ENCODE measurements at places on chromosomes 7 and 10. TPM values are rescaled to one million over a fixed set of nuclear protein-coding genes. Genes with fewer than 3 reads are reported as not detected.

DNA sequence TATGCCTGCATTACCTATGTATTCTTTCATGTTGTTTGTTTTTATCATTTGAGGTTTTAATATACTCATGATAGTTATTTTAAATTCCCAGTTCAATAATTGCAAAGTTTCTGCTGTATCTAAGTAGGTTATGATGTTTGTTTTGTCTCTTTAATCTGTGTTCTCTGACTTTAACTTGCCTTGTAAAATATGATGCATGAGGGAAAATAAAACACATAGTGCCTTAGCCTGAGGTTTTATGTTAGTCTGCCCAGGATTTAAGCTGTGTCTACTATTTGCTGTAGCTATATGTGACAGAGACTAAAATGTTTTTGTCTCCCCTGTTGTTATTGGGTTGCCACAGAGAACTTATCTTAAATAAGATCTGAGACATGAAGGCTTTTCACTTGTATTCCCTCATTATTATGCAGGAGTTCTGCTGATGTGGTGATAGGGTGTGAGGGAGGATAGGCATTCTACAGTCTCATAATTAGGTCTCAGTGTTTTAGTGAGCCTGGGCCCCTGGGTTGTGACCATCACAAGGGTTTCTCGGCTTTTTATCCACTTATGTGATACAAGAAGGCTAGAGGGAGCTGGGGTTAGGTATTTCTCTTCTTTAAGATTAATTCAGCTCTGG lies 582.5 kb downstream of the CNTNAP2 start:
- no peak for DNase-seq
- H3K27ac ChIP-seq, result no peak overlapping the region
- no peaks in the 10 kb centered on the region for H3K4me1 ChIP-seq
- H3K4me3 ChIP-seq, result no peak overlapping the region

- no peaks in the 10 kb centered on the region for H3K27me3 ChIP-seq
- H3K36me3 ChIP-seq, result no peaks in the 10 kb centered on the region
- H3K4me3 ChIP-seq, result no peak overlapping the region
These were observed 12.5 kb downstream of the RNF133 start for GRCh38 chr7:122686360-122686878.

TOMM7 gene
- total RNA-seq, result 390 TPM

SLC39A12 gene
- total RNA-seq, result not detected

EXOC4 gene
- total RNA-seq, result 73.1 TPM

DHX32 gene
- total RNA-seq, result 19.1 TPM

GRCh38 chr7:128933180-128933891 lies 4.4 kb upstream of the IRF5 start:
- peak overlapping the region; percentile 81 for H3K27ac ChIP-seq
- H3K27me3 ChIP-seq, result peaks cover 24% of the 10 kb centered on the region
- peaks cover 2% of the 10 kb centered on the region for H3K36me3 ChIP-seq
- peaks cover 14% of the 10 kb centered on the region for H3K4me1 ChIP-seq
- DNase-seq, result peak; percentile 54
- peak overlapping the region; percentile 76 for H3K4me3 ChIP-seq

ANKRD30A gene
- total RNA-seq, result not detected
